ENCODE measurements at places on chromosomes 6 and 20.

DNA sequence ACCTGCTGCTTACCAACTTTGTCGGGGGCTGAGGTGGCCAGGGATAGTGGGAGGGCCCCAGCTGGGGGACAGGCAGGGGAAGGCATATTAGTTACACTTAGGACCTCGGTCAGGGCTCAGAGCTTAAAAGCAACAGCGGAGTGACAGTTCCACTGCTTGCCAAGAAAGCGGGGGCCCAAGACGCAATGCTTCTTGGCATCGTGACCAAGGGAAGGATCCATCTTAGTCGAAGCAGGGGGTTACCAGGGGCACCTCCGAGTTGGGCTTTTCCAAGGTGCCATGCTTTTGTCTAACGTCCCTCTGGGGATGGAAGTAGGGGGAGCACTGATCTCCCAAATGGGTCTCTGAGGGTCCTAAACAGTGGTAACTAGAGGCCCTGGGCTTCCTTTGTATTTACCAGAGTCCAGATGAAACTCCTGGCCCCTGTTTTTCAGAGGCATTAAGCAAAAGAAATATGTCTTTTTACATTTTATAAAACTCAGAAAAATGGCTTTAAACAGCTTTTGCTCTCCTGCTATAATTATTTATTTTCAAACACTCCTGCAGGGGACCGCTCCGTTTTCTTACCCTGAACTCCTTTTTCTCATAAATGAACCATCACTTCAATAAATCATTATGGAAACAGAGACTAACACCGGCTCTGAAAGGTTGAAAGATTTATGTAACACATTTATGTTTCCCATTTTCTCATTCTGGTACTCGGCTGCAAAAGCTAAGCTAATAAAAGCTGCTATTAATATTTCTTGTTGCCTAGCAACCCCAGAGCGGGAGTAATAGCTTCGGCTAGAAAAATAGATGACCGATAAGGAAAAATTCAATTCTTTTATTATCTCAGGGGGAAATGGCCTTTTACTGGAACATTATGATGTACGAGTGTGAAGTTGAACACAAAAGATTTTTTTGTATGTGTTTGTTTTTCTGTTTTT lies 100.4 kb downstream of the TOX2 start:
- DNase-seq: no peak

DNA sequence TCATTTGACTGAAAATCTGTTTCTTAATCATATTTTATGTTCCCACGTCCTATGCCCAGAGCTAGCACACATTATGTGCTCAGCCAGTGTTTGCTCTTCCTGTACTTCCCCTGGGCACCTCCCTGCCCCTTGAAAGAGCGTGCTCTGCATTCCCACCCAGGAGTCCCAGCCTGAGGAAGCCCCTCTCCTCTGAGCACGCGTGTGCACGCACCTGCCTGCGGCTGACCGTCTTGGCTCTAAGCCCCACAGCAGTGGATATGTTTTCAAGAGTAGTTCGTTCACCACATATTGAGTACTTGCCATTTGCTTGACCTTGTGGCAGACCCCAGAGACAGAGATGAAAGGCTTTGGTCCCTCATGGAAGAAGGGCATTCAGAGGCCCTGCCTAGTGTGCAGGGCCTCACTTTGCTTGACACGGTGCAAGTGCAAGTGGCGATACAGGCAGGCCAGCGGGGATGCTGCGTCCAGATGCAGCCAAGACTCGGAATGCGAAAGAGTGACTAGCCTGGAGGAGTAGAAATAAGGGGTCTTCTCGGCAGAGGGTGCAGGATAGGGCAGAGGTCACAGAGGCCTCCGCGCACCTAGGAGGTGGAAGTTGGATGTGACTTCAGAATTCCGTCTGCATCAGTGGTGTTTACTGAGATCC lies 14.1 kb downstream of the SYNDIG1 start:
- no peak for DNase-seq

- DNase-seq: no peak
Measured at GRCh38 chr6:64750910-64751309, 956.1 kb downstream of the EYS start.

- DNase-seq: no peak
Measured at GRCh38 chr6:27546522-27546921, 73.6 kb upstream of the ZNF184 start.

DNA sequence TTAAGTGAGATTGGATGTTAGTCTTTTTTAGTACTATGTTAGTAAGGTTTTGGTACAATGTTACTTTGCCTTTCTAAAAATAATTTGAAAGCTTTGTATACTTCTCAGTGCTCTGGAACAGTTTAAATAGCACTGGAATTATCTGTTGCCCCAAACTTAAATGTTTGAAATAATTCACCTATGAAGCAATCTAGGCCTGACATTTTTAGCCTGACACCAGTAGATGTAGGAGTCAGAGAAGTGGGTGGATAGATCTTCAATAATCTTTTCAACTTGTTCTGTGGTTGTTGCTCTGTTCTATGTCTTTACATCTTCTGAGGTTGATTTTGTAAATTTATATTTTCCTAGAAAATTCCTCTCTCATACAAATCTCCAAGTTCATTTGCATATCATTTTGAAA lies 103.1 kb upstream of the ADGRF1 start:
- DNase-seq: no peak

- DNase-seq: peak; percentile 31
Measured at GRCh38 chr20:62900052-62900691, 26.1 kb downstream of the DIDO1 start.

GRCh38 chr6:102068349-102068929 lies 674.9 kb downstream of the GRIK2 start:
- no peak for DNase-seq

DNA sequence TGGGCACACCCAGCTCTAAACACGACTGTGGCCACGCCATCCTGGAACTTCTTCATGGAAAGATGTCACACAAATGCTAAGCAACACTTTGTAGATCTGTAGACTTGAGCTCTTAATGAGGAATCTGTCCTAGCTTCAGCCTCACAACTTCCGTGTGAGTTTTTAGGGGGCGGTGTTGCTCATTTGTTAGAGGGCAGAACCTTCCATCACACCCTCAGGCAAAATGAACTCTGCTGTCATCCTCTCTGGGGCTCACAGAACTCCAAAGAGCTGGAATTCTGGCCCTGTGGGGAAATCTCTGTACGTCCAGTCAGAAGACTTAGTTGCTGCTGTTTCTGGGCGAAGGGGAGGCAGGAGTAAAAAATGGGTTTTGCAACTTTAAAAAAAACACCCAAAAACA lies 49.8 kb downstream of the NRN1 start:
- DNase-seq: no peak

DNA sequence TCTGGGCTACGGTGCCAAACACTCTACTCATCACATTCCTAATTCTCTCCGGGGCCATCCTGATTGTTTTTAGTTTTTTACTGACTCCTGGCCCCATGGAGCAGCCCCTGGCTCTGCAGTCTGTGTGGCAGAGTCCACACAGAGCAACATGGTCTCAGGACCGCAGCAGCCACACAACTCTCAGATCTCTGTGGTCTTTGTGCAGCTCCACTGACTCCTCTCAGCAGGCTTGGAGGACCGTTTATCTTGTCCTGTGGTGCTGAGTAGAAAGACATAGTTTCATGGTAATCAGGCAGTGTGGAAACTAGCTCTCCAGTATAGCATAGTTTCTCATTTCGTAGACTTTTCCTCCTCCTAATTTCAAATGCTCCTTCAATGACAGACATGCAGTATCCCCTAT lies 168.4 kb downstream of the EDN1 start:
- DNase-seq: no peak

GRCh38 chr6:52515219-52515960 lies 61.5 kb downstream of the TRAM2 start:
- DNase-seq: no peak

- no peak for DNase-seq
Measured at GRCh38 chr6:118739696-118740353, 88.4 kb upstream of the CEP85L start.

DNA sequence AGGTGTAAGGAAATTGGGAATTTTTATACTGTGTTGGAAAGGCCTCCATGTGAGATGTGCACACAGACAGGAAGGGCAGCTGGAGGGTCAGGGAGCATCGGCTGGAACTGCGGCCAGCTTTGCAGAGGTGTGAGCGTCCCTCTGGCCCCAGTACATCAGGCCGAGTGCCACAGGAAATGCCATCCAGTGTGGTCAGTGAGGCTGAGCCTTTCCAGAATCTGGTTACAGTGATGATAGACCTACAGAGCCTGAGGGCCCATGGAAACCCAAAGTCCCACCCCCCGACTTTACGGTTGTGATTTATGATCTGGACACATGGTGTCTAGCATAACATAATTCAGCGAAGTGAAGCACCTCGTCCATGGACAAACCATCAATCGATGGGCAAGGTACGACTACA lies 137.3 kb upstream of the PDE10A start:
- DNase-seq: no peak

DNA sequence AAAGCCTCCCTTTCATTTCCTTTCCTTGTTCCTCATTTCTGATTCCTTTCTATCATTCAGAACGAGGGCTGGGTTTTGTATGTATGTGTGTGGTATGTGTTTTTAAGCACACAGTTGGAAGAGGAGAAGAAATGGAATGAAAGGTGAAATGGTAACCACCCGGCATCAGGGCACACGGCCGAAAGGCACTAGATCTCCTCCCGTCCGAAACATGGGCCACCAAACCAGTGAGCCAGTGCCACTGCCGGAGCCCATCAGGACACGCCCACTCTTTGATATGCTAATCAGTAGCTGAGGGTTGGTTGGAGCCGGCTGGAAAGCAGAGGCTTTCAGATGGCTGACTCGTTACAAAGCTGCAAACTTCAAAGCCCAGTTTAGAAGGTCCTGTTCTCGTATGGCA lies 228.6 kb upstream of the JARID2 start:
- no peak for DNase-seq

DNA sequence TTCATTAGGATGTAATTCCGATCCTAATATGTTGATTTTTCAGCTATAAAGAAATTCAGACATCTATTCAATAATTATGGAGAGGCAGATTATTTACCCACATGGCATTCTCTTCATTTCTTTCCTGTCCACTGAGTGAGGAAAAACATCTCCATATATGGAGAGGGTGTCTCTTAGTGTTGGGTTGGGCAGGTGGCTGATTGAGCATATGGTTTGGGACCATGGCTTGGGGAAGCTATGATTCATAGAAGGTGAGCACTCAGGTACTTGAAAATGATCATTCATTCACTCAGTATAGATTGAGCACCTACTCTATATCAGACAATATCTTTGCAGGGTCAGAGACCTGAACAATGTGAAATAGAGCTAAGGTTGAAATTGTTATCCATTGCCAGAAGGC lies 41.3 kb upstream of the IL20RA start:
- DNase-seq: no peak

- DNase-seq: no peak
Measured at GRCh38 chr6:7649037-7649810, 59.2 kb downstream of the SNRNP48 start.

GRCh38 chr6:167925026-167925425 lies 72.4 kb upstream of the KIF25 start:
- DNase-seq: no peak

DNA sequence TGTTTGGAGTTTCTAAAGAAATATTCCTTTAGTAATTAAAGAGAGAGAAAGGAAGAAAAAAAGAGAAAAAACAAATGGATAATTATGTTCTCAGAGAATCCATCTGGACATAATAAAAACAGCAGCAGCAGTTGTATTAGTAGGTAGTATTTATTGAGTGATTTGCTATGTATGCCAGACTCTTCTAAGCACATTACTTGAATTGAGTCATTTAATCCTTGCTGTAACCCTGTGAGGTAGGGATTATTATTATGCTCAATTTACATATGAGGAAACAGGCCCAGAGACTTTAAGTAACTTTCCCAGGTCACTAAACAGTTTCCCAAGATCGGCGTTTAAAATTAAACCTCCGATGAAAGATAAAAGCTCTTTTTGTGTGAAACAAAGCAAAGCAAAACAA lies 238.8 kb downstream of the TSHZ2 start:
- DNase-seq: no peak

- no peak for DNase-seq
Measured at GRCh38 chr6:86256615-86257187, 614.0 kb upstream of the SYNCRIP start.

- no peak for DNase-seq
Measured at GRCh38 chr6:7646394-7646793, 56.4 kb downstream of the SNRNP48 start.

- DNase-seq: peak; percentile 28
Measured at GRCh38 chr6:2739335-2739734, 11.4 kb downstream of the MYLK4 start.

DNA sequence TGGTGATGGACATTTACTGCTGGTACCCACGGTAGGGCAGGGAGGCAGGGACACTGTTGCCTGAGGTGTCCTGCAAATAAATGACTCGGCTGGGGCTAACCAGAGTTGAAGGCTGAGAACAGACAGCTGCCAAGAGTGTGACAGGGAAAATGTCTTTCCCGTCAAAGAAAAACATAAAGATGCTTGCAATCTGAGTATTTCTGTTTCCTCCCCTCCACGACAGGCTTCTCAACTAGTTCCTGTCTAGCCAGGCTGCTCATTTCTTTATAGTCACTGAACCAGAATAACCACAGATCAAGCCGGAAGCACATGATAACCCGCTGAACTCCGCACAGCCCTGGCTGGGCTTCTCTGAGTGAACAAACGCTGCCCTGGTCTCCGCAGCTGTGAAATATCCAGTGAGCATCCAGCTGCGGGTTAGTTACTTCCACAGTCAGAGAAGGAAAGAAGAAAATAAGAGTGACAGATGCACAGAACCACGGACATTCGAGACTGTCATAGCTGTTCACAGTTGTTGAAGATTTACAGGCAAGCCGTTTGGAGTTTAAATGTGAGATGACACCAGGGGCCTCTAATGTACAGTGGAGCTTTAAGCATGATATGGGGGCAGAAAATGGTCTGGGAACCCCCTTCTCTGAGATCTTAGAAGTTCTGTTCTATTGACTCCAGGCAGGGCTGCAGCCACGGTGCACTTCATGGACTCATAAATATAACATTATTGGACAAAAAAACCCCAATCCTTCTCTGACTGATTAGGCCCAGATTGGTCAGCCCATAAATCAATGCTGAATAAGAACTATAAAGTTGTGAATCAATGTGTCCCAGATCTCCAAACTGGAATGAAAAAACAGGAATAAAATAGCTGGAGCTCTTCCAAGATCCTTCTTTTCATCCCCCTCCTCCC lies 299.9 kb upstream of the SUPT3H start:
- peak; percentile 73 for DNase-seq

DNA sequence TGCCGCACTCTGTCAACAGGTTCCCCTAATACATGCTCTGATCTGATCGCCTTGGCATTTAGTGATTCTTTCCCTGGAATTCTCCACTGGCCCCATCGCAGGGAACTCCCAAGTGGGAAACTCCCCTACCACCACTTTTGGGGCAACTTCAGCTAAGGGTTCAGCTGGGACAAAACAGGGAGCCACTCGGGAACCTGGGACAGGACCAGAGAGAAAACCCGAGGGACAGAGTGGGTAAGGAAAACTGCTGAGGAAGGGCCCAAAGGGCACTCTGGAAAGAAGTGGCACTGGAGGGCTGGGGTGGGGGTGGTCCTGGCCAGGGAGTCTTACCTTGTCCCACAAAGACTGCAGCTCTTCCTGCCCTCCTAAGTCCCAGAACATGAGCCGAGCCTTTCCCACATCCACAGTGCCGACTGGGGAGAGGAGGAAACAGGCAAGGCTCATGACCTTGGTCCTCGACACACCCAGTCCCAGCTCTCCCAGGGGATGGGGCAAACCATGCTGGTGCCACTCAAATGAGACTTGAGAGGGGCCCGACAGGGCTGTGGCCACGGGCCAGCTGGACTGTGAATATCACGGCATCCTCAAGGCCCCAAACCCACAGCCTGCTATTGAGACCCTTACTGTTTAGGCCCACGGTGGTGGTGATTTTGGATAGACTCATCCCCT lies 1.6 kb downstream of the ARFRP1 start:
- DNase-seq: no peak

- no peak for DNase-seq
Measured at GRCh38 chr6:39037707-39038106, 10.9 kb upstream of the GLP1R start.
